ENCODE measurements at places on chromosomes 3 and 15.

GRCh38 chr3:22475665-22476240 is 724.7 kb upstream of the ZNF385D start:
- DNase-seq, result no peak

GRCh38 chr3:98322101-98322500 is 31.6 kb upstream of the OR5K4 start:
- no peak for DNase-seq

GRCh38 chr3:146262371-146263110 is 11.6 kb upstream of the PLSCR4 start:
- DNase-seq, result no peak

GRCh38 chr3:97687734-97688133 is 76.8 kb upstream of the ARL6 start:
- no peak for DNase-seq

DNA sequence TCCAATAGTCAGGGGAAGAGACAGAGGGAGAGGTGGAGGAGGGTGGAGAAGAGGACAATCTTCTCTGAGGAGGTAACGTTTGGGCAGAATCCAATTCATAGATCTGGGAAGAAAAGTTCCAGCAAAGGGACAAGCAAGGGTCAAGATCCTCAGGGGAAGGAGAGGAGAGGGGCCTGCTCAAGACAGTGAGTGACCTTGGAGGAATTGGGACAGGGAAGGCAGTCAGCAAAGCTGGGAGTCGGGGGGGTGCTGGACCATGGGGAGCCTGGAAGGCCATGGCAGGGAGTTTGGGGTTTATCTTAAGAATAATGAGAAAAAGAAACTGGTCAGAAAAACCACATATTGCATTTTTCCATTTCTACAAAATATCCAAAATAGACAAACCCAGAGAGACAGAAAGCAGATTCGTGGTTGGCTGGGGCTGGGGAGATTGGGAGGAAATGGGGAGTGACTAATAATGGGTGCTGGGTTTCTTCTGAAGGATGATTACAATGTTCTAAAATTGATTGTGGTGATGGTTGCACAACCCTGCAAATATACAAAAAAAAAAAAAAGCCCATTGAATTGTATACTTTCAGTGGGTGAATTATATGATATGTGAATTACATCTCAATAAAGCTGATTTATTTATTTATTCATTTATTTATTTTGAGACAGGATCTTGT is 19.6 kb upstream of the SRP14 start:
- no peak for DNase-seq

GRCh38 chr3:126758026-126758425 is 54.0 kb downstream of the CHCHD6 start:
- no peak for DNase-seq

GRCh38 chr3:119637679-119638477 is 22.5 kb downstream of the POPDC2 start:
- no peak for DNase-seq

DNA sequence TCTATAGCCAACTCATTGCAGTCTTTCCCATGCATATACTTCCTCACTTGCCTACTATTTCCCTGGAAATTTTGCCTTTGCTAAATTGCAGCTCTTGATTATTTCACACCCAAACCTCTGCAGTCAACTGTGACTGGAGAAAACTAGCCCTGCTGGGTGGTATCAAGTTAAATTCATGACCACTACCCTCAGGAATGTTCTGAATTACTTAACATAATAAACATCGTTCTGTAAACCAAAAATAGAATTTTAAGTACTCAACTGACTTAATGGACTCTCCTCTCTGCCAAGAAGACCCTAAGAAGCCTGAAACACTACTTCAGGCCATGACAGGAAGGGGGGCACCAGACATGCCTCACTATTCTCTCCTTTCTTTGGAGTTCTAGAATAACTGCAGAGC is 1278.0 kb upstream of the GBE1 start:
- no peak for DNase-seq

- DNase-seq, result no peak
Measured at GRCh38 chr3:43096761-43097160, 9.1 kb downstream of the POMGNT2 start.

GRCh38 chr3:123025642-123026521 is 1.7 kb downstream of the SEMA5B start:
- no peak for DNase-seq

DNA sequence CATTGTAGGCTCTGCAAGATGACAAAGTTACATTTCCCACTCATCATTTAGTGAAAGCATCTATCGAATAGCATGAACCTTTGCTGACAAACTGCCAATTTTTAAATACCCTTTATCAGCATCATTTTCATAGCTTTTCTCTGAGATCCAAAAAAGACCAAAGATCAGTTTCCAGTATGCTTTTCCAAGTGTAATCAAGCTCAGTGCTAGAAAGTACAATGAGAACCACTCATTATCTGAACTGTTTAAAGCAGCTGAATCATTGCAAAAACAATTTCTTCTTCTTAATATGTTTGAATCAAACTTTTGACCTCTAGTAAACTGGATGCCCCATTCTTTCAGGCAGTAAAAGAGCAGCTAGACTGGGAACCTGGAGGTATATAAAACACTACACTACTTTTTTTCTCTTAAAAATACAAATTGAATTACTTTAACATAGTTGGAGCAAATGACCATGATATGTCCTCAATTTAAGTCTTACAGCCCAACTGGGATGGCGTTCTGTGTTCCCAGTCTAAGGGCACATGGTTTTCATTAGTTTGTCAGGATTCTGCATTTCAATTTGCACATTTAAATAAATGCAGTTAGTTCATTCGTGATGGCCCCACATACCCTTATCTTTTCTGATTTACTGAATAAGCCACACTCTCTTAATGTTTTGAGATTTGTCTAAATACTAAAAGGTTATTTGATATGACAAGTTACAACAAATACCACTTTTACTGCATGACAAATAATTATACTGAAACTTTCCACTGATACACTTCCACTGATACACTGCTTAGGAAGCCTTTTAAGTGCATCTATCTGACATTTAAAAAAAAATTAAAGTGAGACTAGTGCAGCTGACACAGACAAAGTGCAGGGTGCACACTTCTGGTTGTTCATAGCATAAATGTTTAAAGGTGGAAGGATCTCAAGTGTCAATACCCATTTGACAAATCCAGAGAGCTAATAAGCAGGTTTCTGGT is 146.0 kb upstream of the FRMD4B start:
- DNase-seq, result no peak

- no peak for DNase-seq
Measured at GRCh38 chr3:148309390-148310035, 388.2 kb upstream of the AGTR1 start.

- no peak for DNase-seq
Measured at GRCh38 chr15:71484080-71484479, 326.3 kb upstream of the NR2E3 start.

GRCh38 chr3:113628316-113628715 is 68.1 kb downstream of the USF3 start:
- no peak for DNase-seq

GRCh38 chr15:100259266-100259665 is 82.5 kb downstream of the ADAMTS17 start:
- no peak for DNase-seq

DNA sequence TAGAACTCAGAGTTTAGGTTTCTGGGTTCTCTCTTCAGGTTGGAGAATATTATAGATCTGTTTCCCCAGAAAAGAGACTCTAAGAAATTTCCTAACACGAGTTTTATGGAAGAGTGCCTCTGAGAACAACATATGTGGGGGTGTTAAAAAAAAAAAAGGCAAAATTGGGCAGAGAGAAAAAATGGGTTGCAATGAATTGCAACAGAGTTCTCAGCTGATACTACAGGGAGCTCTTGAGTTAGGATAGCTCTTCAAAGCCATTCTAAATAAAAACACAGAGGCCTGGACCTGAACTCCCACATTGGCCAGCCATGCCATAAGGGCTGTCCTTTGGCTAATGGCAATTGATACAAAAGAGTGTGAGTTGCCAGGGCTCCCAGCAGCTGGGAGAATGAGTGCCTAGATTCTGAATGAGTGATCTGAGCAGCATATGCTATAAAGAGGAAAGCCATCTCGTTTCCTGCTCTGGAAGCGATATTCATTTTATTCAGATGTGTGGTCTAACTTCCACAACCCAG is 20.1 kb upstream of the UBE2E2 start:
- DNase-seq, result no peak

- no peak for DNase-seq
Measured at GRCh38 chr3:186359078-186359477, 3.0 kb downstream of the DGKG start.

GRCh38 chr15:32867313-32867626 is 149.5 kb downstream of the GREM1 start:
- no peak for DNase-seq

DNA sequence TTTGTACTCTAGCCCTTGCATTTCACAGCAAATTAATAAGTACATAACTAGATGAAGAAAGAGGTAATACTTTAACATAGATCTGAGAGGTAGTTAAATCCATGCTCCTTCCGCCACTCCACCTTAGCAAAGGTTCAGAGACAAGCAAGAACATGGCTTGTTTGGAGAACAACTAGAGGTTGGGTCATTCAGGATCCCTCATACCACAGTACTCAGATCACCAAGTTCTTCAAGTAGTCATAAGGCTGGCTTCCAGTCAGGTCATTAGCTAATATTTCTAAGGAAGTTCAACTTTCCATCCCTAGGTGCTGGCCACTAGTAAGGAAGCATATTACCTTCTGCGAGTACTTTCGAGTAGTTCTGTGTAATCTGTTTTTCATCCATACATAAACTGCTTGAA is 44.1 kb downstream of the CD200R1 start:
- DNase-seq, result no peak

All from NCI-H1048 (cell line).